ENCODE measurements at places on chromosomes 16 and 17.

- no peak for DNase-seq
Measured at GRCh38 chr17:57737450-57737849, 7.6 kb downstream of the CCDC182 start.

DNA sequence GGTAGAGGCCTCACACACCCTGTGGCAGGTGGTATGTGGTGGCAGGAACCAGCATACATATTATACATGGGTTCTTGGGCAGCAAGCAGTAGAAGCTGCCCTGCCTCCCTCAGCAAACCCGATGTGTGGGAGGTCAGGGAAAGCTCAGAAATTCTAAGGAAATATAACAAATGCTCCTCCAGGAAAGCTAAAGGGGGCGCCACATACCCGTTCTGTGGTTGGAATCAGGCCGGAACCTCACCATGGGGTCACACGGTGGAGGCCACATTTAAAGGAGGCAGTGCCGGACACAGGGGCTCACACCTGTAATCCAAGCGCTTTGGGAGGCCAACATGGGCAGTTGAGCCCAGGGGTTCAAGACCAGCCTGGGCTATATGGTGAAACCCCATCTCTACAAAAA, 12.4 kb upstream of the KATNB1 start:
- DNase-seq, result no peak

- DNase-seq, result no peak
Measured at GRCh38 chr16:681746-682427, 1.7 kb downstream of the STUB1 start.

DNA sequence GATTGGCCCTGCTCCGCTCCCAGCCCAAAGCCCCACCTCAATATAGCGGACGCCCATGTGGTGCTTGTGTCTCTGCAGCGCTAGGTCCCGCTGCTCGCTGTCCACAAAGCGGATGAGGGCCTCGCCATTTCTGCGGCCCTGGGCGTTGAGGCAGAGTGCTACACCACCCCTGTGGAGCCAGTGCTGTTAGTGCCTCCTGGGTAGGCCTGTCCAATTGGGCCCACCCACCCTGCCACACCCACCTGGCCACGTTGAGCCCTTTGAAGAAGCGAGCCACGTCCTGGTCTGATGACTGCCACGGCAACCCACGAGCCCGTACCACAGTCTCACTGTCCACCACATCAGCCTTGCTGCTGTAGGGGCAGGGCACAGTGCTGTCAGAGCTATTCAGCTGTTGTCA, 3.6 kb downstream of the ESRP2 start:
- DNase-seq, result no peak

- no peak for DNase-seq
Measured at GRCh38 chr16:12313902-12314621, 337.5 kb downstream of the SNX29 start.

- DNase-seq, result no peak
Measured at GRCh38 chr17:48037036-48037837, at the start of gene COPZ2. COPZ2 (minus strand) TSS chr17:48037797; CDS start chr17:48037777, 20 bp downstream.

- DNase-seq, result no peak
Measured at GRCh38 chr17:33258296-33258695, 34.8 kb downstream of the ASIC2 start.

GRCh38 chr16:4263504-4264436, 9.1 kb downstream of the TFAP4 start:
- no peak for DNase-seq

- DNase-seq, result no peak
Measured at GRCh38 chr17:3256575-3256974, 41.6 kb downstream of the OR3A1 start.

GRCh38 chr17:20920815-20921199, 122.0 kb downstream of the USP22 start:
- no peak for DNase-seq

DNA sequence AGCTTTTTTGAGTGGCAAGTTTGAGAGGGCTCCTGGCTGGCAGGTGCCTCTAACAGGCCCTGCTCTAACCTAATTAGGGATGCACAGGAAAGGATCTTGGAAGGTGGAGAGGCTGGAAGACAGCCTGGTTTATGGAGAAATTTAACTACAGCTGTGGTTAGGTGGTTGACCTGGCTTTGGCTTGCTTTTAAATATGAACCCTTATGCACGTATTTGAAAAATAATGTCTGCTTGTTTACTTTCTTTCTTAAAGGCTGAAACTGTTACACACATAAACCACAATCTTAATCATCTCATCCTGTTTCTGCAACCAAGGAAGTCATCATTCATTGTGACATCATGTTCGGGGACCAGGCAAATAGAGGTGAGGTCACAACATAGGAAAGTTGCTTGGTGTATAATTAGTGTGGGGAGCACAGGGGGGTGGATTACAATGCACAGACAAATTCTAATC, 23.1 kb upstream of the DHRS13 start:
- peak; percentile 69 for DNase-seq

GRCh38 chr16:1543085-1543896, 9.8 kb downstream of the TMEM204 start:
- peak; percentile 65 for DNase-seq

DNA sequence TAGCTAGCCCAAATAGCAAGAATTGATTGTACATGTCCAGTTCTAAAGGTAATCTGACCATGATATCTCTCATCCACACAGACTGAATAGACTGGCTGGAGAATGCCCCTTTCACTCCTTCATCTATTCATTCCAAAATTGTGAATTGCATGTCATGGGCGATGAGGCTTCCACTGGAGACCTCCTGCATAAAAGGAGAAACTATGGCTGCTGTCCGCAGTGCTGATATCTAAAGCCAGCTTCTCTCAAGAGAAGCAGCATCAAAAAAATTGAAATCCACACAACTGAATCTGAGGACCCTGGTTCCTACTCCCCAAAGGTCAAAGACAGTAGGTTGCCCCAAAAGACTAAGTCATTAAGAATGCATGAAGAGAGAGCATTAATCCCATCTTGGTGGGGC, 7.9 kb upstream of the SCNN1G start:
- no peak for DNase-seq

DNA sequence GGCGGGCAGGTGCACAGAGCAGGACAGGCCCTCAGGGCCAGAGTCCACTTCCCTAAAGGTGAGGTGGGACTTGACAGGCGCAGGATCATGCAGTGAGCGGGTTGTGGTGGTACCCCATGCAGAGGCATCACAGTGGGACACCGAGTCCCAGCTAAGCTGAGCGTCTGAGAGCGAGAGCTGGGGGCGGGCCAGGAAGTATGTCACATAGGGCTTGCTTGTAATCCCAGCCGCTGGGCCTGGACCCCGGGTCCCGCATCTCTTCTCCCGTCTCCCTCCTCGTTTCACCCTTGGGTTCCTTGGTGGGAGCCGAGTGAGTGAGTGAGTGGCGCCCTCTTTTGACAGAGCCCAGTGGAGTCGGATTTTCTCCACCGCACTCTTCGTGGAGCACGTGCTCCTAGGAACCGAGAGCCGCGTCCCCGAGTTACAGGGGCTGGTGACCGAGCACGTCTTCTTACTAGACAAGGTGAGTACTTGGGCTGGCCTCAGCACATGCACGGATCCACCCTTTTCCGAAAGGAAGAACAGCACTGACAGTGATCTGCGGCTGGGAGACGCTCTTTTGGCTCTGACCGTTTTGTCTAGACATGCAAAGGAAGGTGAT, 50.8 kb upstream of the ENDOV start:
- DNase-seq, result no peak

GRCh38 chr17:4199818-4200402, 56.9 kb downstream of the CYB5D2 start:
- no peak for DNase-seq

- DNase-seq, result no peak
Measured at GRCh38 chr16:84964386-84965128, 46.8 kb downstream of the ZDHHC7 start.

- DNase-seq, result no peak
Measured at GRCh38 chr17:73987845-73988509, 215.5 kb upstream of the RPL38 start.

DNA sequence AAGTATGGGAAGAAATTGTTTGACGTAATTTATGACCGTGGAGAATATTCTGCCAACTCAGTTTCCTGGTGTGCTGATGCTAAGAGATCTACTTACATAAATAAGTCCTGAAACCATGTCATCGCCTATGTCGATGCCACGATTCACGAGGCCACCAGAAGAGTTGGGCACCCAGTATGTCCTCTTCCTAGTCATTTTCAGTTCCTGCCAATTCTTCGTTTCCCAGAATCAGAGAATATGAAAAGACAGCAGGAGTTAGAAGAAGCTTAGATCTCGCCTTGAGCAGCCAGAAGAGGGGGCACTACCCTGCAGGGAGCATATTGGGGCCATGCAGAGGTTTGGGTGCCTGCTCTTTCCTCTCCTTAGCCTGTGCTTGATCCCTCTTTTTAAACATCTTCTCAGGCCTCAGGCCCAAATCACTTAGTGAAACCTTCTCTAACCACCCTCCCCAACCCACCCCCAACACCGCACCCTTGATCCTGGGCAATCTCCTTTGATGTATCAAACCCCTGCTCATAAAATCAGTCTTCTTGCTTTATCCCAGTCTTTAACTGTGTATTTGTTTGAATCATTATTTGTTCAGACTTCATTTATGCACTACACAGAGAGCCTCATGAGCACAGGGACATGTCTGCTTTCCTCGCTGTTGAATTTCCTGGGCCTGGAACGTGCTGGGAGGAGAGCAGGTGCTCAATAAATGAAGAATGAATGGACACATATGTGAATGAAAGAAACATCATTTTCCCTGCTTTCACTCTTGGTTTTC, 12.2 kb upstream of the LONP2 start:
- peak; percentile 8 for DNase-seq

DNA sequence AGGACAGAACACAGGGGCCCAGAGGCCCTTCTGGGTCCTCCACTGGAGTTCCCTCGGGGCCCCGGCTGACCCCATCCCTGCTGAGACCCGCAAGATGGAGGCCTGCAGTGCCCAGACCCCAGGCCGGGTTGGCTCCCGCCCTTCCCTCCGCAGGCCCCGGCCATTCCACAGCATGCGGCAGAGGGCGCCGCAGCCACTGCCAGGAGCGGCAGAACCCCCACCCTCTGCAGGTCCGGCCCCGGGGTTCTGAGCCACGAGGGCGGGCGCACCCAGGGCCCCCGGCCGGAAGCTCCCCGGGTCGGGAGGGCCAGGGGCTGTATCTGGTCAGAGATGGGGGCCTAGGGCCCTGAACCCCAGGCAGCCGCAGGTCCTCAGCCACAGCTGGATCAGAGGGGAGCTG, 2.4 kb upstream of the PERCC1 start:
- peak; percentile 43 for DNase-seq

GRCh38 chr16:84518804-84519341, 14.4 kb upstream of the MEAK7 start:
- no peak for DNase-seq

DNA sequence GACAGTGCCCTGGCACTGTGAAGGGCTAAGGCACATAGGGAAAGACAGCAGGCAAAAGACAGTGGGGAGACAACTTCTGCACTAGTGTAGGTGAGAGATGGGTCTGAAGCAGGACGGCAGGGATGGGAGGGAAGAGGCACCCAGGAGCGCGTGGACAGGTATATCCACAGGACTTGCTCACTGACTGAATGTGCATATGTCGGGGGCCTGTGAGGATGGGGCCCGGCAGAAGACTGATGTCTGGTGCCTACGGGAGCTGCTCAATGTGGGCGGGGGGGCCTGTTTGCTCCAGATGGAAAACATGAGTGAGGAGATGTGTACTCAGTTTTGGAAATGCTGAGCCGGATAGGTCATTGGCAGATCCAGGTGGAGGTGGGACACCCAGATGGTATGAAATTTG, 47.3 kb upstream of the PMFBP1 start:
- DNase-seq, result no peak

GRCh38 chr17:7714721-7715594, 2.6 kb upstream of the DNAH2 start:
- no peak for DNase-seq

DNA sequence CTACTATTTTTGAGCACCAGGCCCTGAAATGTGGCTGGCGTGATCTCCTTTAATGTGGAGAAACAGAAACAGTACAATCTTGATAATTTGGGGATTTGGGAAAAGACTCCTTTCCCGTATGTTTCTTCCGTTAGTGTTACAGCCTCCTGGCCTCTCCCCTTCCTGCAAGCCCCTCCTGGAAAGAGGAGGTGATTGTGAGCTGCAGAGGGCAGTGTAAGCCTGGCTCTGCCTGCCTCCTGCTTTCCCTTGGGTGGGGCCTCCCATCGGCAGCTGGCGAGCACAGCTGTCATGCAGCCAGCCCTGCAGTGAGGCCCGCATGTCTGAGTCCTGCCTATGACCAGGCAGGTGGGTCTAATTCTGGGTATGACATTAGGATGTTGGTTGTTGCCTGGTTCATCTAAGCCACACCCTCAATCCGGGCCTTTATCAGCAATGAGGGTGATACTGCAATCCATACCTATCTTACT, 48.7 kb upstream of the WSB1 start:
- peak; percentile 47 for DNase-seq

GRCh38 chr17:31598921-31599571, 207.6 kb downstream of the RAB11FIP4 start:
- DNase-seq, result no peak

DNA sequence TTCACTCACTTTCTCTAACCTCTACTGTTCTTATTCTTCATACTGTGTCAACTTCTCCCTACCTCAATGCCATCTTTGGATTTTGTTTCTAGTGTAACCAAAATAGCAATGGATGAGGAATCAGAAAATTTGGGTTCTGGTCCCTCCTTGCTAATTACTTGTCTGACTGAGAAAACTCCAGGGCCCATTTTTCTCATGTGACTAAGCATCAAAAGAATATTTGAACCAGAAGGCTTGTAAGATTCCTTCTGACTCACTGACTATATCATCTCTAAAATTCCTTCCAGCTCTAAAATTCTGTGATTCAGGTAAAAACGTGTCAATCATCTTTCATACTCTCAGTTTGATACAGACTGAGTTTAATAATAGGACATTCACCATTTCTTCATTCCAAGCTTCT, 57.9 kb downstream of the BRIP1 start:
- no peak for DNase-seq

GRCh38 chr17:35726127-35726952, 5.1 kb upstream of the RASL10B start:
- DNase-seq, result no peak

DNA sequence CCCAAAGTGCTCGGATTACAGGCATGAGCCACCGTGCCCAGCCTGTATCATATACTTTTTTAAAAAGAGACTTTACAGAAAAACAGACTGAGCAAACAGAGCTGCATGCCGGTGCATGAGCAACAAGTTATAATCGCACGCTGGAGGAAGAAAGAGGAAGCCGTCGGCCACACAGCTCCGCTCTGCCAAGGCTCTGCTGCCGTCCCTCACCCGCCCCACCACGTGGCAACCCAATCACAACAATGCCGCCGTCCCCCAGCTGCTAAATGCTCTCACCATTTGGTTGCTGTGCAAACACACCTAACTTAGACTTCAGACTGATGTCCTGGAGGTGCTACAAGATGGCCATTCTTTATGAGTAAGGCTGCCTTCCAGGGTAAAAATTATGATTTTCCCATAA, 83.5 kb downstream of the ADCY9 start:
- no peak for DNase-seq
